ENCODE measurements at places on chromosomes 5 and 9.

- no peak for DNase-seq
Observed at GRCh38 chr5:194102-194501, 2.8 kb downstream of the LRRC14B start.

GRCh38 chr9:134626571-134627416 is 14.8 kb upstream of the COL5A1 start:
- DNase-seq, result peak; percentile 29

DNA sequence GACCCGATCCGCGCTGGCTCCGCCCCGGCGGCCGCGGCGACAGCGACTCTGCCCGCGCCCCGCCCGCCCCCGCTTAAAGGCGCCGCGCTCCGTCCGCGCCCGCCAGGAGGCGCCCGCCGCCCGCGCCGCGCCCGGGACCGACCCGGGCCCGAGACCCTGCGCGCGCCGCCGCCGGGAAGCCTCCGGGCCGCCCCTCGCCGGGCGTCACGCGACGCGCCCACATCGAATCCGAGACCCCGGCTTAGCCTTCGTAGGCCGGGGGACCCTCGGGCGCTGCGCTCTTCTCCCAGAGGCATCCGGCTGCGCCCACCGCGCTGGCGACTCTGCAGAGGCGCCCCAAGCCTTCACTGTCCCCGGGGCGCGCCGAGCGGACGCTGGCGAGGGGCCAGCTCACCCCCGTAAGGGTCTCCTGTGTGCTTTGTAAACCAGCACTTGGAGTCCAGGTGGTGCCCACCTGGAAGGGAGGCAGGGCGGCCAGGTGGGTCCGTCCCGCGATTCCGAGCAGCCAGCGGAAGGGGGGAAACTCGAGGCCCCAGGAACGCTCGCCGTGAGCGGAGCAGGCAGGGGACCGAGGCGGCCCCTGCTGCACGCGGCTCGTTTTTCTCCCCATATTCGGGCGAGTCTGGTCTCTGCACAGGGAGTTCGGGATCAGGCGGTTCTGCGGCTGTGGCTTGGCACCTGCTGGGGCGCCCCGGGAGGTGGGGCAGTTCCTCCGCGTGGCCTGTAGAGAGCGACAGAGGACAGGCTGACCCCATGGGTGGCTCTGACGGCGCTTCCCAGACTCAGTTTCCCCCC is 423 bp upstream of the ABCA2 start:
- DNase-seq, result peak; percentile 21

DNA sequence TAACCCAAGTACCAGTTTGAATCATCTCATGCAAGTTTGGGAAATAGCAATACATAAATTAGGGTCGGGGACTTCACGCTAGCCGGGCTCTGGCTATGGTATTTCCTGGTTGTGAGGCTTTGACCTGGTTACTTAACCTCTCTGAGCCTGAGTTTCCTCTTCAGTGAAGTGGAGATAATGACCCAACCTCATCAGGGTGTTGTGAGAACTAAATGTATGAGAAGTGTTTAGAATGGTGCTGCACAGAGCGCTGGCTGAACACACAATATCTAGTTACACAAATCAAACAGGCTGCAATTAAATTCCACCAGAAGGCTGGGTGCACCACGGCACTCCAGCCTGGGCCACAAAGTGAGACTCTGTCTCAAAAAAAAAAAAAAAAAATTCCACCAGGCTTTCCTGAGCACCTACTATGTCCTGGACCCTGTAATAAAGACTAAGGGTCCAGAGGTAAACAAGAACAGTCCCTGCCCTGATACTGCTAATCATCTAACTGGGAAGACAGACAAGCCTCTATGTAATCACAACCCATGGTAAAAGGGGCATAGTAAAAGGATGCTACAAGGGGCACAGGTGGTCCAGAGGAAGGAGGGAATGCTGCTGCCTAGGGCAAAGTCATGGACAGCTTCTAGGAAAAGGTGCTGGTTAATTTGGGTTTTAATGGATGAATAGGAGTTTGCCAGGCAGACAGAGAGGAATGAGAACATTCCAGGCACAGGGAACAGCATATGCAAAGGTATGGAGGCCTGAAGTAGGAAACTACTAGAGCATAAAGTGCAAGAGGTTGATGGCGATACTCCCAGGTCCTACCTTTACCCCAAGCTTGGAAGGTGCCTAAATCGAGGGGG is 27.7 kb downstream of the DUSP1 start:
- no peak for DNase-seq

- no peak for DNase-seq
Observed at GRCh38 chr5:40124367-40124766, 555.3 kb upstream of the PTGER4 start.

DNA sequence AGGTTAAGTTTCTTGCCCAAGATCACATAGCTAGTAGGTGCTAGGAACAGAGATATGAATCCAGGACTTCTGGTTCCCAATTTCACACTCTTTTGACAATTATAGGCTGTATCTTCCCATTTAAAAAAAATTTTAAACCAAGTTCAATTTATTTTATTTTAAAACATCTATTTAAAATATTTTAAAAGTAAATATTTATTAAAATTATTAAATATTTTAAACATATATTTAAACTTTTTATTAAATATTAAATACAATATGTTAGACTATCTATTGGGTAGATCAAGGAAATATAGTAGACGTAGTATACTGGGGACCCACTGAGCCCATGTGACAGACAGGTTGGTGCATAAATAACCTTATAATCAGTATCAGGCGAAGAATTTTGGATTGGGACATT is 54.8 kb downstream of the GLRA1 start:
- no peak for DNase-seq

- no peak for DNase-seq
Observed at GRCh38 chr5:132661231-132662003, 3.4 kb downstream of the IL13 start.

DNA sequence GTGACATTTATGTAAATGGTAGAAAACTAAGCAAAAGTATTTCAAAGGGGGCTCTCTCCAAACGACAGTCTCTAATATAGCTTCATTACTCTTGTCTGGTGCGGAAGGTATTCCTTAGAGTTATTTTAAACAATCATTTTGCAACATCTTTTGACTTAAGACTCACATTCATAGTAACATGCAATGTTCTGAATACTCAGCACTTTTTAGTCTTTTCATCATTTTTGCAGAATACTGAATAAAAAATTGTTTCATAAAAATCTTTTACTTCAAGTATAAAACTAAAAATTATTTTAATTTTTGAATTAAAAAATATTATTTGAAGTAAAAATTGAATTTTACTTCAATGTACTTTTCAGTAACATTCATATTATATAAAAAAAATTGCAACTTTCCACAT is 321.1 kb downstream of the PLK2 start:
- DNase-seq, result no peak

DNA sequence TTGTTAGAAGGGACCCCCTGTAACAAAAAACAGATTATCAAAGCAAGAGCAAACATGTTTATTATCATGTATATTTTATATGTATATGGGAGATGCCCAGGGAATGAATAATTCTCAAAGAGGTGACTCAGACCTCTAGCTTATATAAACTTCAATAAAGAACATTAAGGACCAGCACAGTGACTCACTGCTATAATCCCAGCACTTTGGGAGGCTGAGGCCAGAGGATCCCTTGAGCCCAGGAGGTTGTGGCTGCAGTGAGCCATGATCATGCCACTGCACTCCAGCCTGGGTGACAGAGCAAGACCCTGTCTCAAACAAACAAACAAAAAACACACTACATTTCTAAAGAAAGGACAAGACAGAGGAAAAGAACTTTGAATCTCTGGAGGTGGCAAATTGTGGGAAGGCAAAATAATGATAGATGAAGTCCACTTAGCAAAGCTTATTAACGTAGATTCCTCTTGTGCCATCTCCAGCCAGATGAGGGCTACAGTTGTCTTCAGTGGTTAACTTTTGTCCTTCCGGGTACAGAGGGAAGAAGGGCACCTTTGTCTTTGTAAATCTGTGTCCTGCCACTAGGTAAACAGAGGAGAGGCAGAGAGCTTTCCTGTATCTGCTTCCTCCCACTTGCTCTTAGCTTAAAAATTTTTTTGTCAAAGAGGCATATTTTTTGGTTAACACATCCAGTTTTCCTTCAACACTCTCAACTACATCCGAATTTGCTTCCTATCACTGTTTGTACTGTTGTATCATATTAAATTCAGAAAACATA is 7.5 kb upstream of the RFK start:
- DNase-seq, result no peak

- DNase-seq, result peak; percentile 35
Observed at GRCh38 chr9:4666042-4666699, at the start of gene SPATA6L. SPATA6L (minus strand) TSS chr9:4666480; CDS start chr9:4666250, 230 bp downstream.

DNA sequence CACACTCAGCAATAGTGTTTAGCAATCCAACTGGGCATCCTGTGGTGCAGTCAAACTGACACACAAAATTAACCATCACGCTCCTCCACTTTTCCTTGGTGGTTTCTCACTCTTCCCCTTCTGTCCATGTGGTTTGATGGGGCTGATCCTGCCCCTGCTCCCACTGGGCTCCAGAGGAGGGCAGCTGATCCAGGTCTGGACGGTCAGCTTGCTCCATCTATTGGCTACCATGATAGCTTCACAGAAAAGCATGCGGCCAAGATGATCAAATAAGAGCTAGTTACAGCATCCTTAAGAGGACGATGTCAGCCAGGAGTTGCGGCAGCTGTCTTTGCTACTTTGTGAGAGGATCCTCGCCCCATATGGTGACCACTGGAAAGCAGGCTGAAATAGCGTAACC is 29.6 kb upstream of the RANBP17 start:
- no peak for DNase-seq

DNA sequence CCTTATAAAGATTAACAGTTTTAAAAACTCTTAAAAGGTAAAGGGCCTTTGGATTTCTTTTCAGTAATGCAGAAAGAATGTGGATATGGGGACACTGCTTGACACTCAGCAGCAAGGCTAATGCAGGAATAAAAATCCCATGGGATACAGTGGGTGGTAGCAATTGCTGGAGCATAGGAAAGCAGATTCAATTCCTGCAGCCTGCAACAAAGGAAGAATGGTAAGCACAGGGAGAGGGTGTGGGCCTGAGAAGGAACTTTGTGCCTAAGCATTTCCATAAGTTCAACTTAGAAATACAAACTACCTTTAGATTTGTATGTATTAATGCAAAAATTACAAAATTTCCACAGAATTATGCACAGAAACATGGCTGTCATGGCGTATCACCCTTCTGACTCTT is 65.8 kb upstream of the CDK5RAP2 start:
- DNase-seq, result no peak

DNA sequence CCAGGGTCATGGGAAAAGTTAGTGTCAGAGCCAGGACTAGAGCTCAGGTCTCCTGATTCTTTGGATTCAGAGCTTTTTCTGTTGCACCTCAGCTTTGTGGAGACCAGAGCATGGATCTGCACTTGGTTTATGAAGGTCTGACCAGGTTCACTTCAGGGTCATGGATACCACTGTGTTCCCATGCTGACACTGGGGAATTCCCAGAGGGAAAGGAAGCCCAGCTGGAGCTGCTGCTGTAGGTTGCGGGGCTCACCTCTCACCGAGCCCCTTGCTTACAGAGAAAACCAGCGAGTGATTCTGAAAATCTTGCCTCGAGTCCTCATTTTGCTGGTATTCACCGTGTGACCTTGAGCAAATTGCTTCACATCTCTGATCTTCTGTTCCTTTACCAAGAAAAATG is 83.0 kb downstream of the RGS3 start:
- no peak for DNase-seq

DNA sequence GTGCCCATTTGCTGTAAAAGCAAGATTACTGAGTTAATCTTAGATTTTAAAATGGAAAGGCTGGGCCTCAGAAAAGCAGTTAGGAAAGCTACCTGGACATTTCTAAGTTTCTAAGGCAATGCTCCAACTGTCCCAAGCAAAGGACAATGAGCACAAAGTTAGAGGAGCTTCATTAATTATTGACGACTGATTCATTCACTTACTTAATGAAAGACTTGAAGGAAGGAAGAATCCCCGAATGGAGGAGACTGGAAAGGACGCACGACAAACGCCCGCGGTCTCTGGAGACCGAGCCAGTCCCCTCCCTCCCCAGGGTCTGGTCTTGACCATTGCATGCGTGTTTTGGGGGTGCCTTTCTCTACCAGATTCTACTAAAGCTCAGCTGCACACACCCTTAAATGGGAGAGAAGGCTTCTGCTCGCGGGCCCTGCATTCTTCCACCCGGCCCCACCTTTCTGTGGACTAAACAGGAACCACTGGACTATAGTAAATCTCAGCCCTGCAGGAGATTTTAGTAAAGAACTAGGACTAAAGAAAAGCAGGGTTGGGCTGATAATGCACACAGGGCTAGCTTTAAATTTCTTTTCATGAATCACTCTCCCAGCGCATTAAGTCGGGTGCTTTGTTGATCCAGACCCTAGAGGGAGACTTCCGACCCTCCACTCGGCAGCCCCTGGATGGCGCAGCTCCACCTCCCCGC is 44.8 kb downstream of the CTSL start:
- DNase-seq, result no peak

DNA sequence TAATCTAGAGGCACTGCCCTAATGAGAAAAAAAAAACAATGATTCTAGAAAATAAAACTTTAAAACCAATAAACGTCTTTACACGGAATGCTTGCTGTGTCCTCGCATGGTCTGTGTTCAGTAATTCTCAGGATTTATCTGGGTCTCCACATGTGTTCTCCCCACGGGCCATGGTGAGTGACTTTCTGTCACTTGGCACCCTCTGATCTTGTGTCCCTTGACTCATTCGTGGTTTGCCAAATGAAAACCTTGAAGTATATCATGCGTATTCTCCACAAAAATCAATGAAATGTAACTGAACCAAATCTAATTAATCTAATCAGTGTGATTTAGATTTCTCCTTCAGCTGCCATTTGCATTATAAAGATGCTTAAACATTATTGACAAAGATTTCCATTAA is 48.0 kb downstream of the UBE2QL1 start:
- DNase-seq, result no peak
